ENCODE measurements at places on chromosomes 12 and 14. TPM values are rescaled to one million over a fixed set of nuclear protein-coding genes. Genes with fewer than 3 reads are reported as not detected.

LTBR gene
- 0.35 TPM for total RNA-seq

TIMELESS gene
- 44.1 TPM for total RNA-seq

P3H3 gene
- total RNA-seq, result 0.96 TPM

SPATS2 gene
- total RNA-seq, result 9.9 TPM

KCNC2 gene
- total RNA-seq, result not detected

AICDA gene
- 0.82 TPM for total RNA-seq

CCNT1 gene
- 50.3 TPM for total RNA-seq

SCYL2 gene
- total RNA-seq, result 42.0 TPM

SYNE3 gene
- 101 TPM for total RNA-seq

CLEC6A gene
- not detected for total RNA-seq

PPP1R1A gene
- total RNA-seq, result not detected

TAS2R9 gene
- total RNA-seq, result not detected

CCDC177 gene
- not detected for total RNA-seq

CHPT1 gene
- total RNA-seq, result 14.3 TPM

SOAT2 gene
- total RNA-seq, result 0.73 TPM

GPRC5D gene
- total RNA-seq, result 0.99 TPM

SLC6A12 gene
- not detected for total RNA-seq

RASSF9 gene
- not detected for total RNA-seq

TEX22 gene
- total RNA-seq, result 2.3 TPM

EFCAB11 gene
- 7.0 TPM for total RNA-seq

PIANP gene
- not detected for total RNA-seq

WDHD1 gene
- 26.3 TPM for total RNA-seq
